Fibroblast of skin of left quadriceps (primary cell): ENCODE measurements at places on chromosomes 13 and 19.

- no peak for DNase-seq
Measured at GRCh38 chr19:15584095-15584494, 30.9 kb upstream of the CYP4F8 start.

GRCh38 chr13:109465148-109465547 is 321.2 kb downstream of the IRS2 start:
- DNase-seq = no peak

DNA sequence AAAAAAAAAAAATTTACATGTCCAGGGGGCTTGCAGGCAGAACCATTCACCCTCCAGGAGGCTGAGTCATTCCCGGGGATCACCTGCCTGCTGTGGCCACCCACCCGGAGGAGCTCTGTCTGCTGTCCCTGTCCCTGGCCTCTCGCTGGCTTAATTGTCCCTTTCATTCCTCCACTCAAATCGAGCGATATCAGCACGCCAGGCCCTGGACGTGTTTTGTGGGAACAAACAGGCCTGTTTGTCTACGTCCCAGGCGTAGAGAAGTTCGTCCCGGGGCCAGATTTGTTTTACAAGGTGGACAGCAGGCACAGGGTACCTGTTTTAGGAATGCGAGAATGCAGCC is 21.2 kb downstream of the SULT2B1 start:
- no peak for DNase-seq

- DNase-seq = no peak
Measured at GRCh38 chr19:38425810-38426466, at the start of gene RASGRP4. Gene RASGRP4 (minus strand): TSS chr19:38426219. CDS start chr19:38426091, 128 bp downstream.

GRCh38 chr13:112119192-112120030 is 52.5 kb downstream of the SOX1 start:
- DNase-seq = no peak

DNA sequence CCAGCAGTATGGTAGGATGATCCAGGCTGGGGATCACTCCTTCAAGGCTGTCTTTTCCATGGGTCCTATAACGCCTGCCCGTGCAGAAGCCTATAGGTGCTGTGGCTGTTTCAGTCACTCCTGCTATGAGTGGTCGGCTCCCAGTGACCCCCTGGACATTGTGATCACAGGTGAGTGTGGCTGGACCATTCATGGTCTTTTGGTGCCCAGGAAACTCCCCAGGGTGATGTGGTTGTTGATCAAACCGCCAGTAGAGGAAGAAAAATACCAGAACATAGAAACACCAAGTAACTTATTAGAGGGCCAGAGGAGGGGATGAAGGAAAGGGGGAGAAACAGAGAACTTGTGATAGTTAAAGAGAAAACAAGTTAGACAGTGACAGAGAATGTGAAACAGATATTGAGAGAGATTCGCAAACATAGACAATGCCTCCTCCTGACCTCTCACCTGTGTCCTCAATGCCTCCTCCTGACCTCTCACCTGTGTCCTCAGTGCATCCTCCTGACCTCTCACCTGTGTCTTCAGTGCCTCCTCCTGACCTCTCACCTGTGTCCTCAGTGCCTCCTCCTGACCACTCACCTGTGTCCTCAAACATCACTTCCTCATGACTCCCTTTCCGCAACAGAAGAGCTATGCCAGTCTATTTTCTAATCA is 19.4 kb downstream of the LAIR2 start:
- DNase-seq = no peak

DNA sequence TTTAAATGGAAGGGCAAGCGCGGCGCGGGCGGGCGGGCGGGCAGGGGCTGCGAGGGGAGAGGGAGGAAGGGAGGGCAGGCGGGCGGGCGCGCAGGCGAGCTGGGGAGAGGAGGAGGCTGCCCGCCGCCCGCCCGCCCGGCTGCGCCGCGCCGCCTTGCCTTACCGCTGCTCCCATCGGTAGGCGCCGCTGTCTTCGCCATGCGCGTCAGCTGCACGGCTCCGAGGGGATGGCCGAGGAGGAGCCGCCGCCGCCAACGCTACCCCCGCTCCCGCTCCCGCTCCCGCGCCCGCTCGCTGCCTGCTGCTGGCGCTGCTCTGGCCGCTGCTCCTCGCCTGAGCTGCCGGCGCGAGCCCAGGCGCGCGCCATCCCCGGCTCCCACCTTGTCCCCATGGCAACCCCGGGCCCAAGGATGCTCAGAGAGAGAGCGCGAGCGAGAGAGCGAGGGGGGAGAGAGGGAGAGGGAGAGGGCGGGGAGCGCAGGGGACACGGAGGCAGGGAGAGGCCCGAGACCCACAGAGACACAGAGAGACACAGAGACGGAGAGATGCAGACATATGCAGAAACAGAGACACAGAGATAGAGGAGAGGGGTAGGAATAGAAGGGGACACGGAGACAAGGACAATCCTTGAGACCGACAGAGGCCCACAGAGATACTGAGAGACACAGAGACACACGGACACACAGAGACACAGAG is 40.3 kb downstream of the DEDD2 start:
- DNase-seq = peak; percentile 35

DNA sequence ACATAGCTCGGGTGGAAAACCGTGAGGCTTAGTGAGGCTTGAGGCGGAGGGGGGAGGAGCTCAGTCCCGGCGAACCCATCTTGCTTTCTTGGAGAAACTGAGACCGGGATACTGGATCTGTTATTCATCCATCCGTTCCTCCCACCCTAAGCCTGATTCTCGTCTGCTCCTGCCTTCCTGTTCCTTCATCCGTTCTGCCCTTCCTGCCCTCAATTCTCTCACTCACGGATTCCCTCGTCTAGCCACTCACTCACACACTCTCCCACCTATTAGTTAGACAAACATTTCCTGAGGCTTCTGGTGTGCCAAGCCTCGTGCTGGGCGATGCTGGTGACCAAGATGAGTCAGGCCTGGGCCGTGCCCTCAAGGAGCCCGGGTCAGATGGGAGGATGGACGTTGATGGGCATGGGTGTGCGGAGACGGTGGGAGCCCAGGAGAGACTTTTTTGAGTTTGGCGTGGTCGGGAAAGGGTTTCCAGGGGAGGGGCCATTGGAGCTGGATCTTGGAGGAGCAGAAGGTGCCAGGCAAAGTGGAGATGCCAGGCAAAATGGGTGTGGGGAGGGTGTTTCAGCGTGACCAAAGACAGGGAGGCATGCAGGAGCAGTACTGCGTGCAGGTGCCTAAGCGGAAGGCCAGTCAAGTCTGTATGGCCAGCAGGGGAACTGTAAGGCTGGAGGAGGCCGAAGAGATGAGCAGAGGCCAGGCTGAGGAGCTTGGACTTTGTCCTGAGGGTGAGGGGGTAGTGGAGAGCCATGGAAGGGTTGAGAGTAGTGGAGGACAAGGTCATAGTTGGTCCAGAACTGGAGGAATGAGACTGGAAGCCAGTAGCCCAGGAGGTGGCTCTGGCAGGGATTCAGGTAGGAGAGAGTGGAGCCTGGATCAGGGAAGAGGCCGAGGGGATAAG is 7.4 kb upstream of the CNFN start:
- DNase-seq = no peak

DNA sequence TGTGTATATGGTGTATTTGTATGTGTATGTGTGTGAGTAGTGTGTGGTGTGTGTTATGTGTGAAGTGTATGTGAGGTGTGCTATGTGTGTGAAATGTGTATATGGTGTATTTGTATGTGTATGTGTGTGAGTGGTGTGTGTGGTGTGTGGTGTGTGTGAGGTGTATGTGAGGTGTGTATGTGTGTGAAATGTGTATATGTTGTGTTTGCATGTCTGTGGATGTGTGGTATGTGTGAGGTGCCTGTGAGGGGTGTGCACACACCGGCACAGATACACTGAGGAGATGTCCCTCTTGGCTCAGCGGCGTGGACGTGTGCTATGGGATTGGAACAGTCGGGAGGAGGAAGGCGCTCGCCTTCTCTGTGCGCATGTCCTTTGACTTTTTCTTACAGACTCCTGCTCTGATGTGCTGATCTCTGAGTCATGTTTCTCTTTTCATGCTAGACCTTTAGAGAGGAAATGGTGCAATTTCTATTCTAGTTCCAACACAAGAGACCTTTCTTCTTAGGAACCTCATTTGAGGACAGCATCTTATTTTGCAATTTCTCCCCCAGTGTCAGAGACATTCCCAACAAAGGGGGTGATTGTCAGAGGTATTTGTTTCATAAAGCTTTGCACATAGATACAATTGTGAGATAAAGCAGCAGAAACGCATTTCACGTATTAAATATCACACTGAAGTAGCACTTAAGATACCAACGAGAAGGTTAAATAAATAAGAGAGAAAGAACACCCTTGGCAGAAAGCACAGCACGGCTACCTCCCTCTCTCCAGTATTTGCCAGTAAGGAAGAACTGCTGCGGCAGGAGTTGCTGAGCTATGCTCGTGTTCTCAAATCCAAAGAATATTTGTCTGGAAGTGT is 11.3 kb upstream of the TNFRSF19 start:
- peak; percentile 84 for DNase-seq

DNA sequence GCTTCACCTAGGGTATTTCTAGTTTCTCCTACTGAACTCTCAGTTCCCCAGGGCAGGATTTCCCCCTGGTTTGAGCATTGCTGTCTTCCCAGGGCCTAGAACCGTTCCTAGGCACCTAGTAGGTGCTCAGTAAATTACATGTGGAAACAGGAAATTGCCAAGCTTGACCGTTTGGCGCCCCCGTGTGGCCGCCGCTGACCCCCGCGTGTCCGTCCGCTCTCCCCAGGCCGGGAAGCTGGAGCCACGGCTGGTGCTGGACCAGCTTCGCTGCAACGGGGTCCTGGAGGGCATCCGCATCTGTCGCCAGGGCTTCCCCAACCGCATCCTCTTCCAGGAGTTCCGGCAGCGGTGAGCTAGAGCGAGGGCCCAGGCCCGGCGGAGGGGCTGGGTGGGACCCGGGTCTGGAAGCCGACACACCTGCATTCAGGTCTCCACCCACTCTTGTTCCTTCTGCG is 55.5 kb downstream of the MYH14 start:
- DNase-seq = no peak

DNA sequence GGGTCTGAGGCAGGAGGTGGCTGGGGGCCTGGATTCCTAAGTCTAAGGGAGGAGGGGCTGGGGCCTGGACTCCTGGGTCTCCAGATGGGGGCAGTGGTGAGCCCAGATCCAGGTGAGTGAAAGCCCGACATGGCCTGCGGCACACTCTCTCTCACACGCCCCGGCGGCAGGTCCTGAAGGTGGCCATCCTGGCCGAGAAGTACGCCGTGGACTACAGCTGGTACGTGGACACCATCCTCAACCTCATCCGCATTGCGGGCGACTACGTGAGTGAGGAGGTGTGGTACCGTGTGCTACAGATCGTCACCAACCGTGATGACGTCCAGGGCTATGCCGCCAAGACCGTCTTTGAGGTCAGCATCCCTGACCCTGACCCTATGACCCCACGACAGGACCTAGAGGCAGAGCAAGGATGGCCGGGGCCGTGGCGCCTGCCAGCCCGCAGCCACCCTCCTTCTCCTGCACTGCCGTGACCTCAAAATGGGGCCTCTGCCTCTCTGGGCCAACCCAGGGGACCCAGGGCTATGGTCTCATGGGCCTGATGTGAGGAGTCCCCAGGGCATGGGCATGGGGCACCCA is 13.2 kb downstream of the FUZ start:
- DNase-seq = no peak

- DNase-seq = no peak
Measured at GRCh38 chr13:100280681-100281080, 191.8 kb downstream of the PCCA start.

GRCh38 chr19:56291867-56292266 is 19.3 kb downstream of the EDDM13 start:
- DNase-seq = no peak

DNA sequence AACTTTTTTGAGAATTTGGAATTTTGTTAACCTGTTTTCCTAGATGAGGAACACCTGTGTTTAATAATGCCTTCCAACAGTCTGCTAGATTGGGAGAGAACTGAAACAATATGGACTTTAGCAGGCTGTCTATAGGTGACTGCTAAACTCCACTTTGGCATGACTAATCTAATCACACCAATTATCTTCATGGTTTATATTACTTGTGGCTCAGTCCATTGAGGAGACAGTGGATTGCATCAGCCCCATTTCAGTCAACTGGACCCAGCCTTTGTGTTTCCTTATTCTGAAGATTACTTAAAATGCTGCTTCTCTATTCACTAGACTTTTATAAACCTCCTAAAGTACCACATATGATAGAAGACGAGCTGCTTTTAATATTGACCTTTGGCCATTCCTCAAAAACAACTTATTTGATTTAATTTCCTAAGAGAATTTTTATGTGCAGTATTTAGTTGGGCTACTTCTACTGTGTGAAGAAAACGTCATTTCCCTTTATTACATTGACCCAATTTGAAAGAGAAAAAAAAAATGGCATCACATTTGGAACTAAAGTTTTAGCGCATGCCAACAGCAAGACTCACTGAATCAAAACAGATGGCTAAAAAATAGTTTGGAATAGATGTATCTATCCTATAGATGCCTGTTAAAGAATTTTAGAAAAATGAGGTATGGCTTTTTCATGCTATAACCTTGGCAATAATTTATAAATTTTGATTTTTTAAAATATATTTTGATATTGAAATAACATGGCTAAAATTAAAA is 295.8 kb downstream of the NDFIP2 start:
- DNase-seq = no peak

- peak; percentile 37 for DNase-seq
Measured at GRCh38 chr13:44191504-44192171, 182.0 kb upstream of the SERP2 start.

- DNase-seq = peak; percentile 50
Measured at GRCh38 chr19:55206664-55207500, 2.4 kb downstream of the PTPRH start.

DNA sequence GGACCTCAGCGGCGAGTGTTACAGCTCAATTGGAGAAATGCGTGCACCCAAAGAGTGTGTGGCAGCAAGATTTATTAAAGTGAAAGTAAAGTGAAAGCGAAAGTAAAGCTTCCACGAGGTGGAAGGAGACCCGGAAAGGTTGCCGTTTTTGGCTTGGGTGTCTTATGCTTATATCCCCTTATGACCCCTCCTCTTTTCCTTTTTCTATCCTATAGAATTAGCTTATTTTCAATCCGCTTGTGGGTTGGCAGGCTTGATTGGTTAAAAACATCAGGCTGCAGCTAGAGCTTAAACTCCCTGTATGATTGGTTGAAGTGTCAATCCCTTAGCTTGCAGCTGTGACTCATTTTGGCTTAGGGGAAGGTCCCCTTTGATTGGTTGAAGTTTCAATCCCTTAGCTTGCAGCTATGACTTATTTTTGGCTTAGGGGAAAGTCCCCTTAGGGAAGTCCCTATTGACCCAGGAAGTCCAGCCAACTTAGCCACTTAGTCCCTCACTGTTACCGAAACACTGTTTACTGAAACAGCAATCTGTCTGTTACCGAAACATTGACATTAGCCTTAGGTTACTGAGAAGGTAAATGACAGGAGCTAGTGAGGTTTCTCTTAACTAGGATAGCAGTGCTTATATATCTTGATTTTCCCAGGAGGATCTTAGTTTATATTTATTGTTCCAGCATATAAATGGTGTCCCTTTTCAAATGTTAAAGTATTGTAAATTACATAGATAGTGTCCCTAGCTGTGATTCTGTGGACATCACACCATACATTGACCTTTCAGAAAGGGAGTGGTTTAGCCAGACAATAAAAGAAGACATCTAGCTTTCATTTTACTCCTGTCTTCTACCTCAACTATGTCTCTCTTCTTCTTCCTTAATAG is 575.8 kb downstream of the DACH1 start:
- no peak for DNase-seq
